HFF-Myc (cell line): ENCODE measurements at places on chromosomes 13 and 19.

DNA sequence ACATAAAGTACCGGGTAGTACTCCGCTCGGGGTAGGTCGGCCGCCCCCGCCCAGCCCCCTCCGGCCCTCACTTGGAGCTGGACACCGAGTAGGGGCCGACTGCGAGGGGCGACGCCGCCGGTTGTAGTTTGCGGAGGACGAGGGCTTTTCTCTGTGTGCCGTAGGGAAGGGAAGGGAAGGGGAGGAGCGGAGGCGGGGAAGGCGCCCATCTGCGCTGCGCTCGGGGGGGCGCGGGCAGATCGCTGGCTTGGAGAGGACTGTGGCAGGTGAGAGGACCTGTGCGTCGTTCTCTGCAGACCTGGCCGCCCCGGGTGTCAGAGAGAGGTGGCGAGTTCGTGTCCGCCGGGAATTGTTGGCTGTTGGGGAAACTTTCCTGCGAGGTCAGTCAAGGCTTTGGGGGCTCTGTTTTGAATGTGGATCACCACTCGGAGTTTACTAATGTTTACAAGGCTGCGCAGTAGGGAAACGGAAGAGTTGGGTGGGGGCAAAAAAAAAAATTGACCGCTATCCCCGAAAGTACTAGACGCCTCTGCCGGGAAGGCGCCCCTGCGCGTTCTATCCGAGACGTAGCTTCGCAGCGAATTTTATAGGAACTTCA, 1.4 kb downstream of the ING1 start:
- DNase-seq = no peak

GRCh38 chr13:39379667-39380655, 223.0 kb downstream of the LHFPL6 start:
- DNase-seq = no peak

DNA sequence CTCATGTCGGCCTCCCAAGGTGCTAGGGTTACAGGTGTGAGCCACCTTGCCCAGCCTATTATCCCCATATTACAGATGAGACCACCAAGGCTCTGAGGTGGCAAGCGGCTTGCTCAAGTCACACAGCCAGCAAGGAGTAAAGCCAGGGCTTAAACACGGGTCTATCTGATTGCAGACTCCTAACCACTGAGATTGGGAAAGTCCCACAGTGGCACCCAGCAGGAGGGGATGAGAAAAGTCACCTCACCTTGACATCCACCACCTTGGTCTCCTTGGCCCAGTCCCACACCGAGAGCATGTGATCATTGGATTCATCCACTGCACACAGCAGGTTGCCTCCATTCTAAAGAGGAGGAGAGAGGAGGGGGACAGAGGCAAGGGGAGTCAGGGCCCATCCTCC, 9.5 kb downstream of the EML2 start:
- no peak for DNase-seq

- DNase-seq = no peak
These were observed 2.6 kb downstream of the TUBA3C start for GRCh38 chr13:19178901-19179593.

DNA sequence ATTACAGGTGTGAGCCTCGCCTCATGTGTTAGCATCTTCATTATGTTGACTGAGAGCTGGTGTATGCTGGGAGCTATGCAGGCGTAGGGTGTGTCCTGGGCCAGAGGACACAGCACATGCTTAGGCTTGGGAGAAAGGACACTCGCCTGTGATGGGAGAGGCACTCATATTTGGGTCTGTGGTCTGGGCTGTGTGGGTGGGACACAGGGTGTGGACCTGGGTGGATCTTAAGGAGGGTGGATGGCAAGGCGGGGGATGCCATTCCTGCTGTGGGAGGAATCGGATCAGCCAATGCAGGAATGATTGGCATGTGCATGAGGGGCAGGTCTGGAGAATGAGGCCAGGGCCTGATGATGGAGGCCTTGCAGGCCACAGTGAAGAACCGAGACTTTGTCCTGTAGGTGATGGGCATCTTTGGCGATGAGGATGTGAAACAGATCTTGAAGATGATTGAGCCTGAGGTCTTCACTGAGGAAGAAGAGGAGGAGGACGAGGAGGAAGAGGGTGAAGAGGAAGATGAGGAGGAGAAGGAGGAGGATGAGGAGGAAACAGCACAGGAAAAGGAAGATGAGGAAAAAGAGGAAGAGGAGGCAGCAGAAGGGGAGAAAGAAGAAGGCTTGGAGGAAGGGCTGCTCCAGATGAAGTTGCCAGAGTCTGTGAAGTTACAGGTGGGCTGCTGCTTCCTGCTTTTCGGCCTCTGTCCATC, 55.4 kb downstream of the RYR1 start:
- no peak for DNase-seq
